ENCODE measurements at places on chromosomes 16 and 17.

DNA sequence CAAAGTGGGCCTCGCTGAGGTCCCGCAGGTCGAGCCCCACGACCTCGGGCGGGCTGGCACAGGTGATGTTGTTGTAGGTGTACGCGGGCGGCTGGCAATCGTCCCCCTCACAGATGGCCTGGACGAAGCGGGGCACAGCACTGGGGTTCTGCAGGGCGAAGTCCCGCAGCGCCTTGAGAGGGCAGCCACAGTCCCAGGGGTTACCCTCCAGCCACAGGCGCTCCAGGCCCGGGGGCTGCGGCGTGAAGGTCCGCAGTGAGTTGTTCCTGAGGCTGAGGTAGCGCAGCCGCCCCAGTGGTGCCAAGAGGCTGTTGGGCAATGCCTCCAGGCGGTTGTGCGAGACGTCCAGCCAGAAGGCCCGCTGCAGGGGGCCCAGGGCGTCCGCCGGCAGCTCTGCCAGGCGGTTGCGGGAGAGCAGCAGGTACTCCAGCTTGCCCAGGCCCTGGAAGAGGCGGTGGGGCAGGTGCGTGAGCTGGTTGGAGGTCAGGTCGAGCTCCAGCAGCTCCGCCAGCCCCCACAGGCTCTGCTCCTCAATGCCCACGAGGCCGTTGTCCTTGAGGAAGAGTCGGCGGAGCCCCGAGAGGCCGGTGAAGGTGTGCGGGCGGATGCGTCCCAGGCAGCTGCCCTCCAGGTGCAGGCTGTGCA lies 2.8 kb downstream of the IGFALS start:
- no peak for DNase-seq

DNA sequence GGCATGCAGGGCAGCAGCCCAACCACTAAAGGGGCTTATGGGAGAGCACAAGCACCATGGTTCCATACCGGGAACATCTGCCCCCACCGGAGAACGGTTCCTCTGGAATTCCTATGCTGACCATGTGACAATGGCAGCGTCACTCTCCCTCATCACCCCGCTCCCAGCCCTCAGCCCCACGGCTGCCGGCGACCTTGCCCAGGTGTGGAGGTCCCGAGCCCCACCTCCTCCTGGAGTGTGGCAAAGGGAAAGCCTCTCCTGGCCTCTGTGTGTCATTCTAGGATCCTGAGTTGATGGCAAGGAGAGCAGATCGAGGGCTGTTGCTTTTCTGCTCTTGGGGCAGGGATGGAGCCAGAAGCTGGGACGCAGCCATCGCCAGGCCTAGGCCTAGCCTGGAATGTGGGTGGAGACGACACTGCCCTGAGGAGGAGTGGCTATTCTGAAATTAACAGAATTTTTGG lies 17.8 kb upstream of the RNPS1 start:
- no peak for DNase-seq

DNA sequence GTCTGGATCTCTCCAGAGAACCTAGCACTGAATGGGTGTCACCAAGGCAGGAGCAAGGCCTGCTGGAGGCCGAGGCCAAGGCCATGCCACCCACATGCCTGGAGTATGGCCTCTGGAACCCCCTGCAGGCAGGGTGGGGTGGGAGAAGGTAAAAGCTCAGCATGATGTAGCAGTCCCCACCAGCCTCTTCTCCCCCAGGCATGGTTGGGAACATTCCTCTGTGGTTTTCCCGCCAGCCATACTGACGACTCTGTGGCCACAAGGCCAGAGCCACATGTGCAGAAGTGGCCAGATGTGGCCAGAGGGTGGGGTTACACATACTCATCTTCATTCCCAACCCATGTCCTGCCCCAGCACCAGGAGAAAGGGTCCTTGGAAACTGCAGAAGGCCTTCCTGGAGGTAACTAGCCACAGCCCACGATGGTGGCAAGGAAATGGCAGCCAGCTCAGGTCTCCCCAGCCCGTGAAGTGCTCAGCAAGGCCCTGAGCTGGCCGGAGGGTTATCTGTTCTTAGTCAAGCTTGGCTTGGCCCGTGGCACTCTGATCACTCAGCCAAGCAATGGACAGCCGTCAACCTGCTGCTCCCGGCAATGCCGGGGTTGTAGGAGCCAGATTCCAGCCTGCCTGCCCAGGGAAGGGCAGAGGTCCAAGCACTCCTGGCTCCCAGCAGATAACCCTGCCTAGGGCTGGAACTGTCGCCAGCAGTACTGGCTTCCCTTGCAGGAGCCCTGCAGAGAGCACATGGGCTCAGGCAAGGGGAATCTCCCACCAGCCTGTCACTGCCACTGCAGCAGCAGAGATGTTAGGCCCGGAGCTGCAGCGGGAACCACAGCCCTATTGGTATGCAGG lies 26.1 kb downstream of the HDAC5 start:
- peak; percentile 40 for DNase-seq

- DNase-seq, result no peak
These were observed 6.7 kb upstream of the AXIN1 start for GRCh38 chr16:359067-359763.

DNA sequence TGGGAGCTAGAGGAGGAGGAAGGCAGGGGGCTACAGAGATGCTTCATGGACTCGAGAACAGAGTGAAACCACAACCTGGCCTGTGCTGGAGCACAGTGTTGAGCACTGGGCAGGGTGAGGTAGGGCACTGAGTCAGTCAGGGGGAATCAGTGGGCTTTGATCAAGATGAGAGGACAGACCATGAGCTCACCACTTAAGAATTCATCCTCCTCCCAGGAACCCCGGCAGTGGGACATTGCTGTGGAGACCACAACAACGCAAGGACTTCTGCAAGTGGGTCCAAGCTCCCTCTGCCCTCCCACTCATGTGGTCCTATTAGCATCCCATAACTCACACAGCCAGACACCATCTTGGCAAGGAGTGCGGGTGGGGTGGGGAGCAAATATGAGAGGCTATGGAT lies 1.7 kb upstream of the CES5A start:
- no peak for DNase-seq

GRCh38 chr17:7123844-7124243 lies 9.2 kb upstream of the ASGR2 start:
- DNase-seq, result no peak

DNA sequence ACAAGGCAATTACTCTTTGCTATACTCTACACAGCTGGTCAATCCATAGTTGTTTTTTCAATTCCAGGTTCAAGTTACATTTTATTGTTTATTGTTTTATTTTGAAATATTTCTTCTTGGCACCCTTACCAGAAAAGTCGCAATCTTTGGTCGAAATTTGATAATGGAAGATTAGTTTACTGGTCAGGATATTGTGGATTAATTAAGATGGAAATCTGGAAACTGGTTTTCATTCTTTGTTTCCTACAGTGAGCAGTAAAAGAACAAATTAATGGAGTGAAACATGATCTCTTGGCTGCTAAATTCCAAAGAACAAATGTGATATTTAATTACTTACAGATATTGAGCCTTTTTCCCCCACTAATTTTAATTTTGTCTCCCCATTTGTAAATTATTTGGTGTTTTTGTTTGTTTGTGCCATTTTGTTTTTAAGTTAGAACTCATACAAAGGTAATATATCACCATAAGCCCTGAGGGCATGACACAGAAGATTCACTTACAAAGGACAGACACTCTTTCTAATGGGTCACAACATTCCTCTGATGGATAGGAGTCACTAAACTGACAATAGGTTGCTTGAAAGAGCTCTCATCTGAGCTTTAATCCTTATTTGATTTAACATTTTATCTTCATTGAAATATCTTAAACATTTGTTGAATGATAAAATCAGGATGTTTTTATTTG lies 700.2 kb downstream of the KCNJ2 start:
- DNase-seq, result no peak

DNA sequence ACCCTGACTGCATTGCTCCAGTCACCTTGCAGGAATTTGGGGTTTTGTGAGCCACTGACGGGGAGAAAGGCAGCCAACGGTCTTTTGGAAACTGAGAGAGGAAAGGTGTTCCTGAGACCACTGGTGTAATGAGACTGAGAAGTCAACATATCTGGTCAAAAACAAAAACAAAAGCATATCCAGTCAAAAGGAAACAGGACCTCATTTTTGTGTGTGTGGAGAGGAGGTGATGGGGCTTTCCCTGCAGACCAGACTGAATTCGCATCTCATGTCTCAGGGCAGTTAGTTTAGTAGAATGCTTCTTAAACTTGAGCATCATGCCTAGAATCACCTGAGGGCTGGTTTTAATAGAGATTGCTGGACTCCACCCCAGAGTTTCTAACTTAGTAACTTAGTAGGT lies 198.4 kb downstream of the COPRS start:
- no peak for DNase-seq

GRCh38 chr17:67711916-67712315 lies 5.8 kb upstream of the NOL11 start:
- DNase-seq, result no peak

GRCh38 chr16:57021757-57022156 lies 32.4 kb downstream of the NLRC5 start:
- no peak for DNase-seq

DNA sequence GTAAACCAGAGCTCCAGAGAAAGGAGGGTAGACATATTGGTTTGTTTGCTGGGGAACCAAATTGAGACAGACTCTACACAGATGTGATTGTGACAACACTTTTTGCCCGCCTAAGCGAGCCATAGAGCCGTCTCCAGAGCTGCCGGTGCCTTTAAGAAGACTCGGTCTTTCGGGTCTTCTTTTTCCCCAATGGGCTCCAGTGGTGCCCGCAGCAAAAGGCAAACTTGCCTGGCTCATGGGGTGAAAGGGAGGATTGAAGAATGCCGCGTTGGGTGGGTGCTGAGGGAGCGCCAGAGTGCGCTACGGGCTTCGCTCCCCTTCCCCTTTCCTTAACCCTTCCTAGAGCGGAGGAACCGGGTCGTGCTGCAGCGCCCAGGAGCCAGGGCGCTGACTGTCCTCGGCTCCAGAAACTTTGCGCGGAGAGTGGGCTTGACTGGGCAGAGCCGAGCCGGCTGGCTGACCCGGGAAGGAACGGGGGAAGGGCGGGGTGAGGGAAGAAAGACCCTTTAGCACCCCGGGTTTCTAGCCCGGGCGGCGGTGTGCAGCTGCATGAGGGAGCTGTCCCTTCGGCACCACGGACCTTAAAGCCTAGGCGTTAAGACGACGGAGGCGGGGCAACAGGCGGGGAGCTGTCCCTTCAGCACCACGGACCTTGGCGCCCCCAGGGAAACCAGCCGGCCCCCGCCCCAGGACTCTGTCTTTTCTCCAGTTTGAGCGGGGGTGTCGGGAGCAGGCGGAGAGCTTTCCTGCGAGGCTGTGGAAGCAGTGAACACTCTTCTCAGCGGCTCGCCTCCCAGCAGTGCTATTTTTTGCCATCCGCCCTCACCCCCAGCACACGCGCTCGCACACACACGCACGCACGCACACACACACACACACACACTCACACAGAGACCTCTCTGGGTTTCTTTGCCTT lies at the start of gene CACNG3:
CACNG3 (plus strand) TSS at position 880 of the 916 bp plus-strand sequence. CDS start 420 bp downstream, outside the sequence.
- peak; percentile 23 for DNase-seq

- DNase-seq, result no peak
These were observed 35.9 kb downstream of the SLC6A4 start for GRCh38 chr17:30199600-30199999.

Data from fibroblast of pulmonary artery (primary cell).